Activated T-helper 1 cell treated with anti-CD3 and anti-CD28 coated beads, Interleukin-2, amount 50 U/mL, for 16 hours (primary cell): ENCODE measurements at places on chromosomes 3 and 15.
A peak's percentile ranks its signal among the peaks of the same experiment; 100 is the strongest.

GRCh38 chr3:52983336-52983807 is 62.5 kb downstream of the SFMBT1 start:
- peak; percentile 25 for DNase-seq

- DNase-seq, result no peak
Measured at GRCh38 chr15:71452893-71453292, 337.6 kb downstream of the THSD4 start.

DNA sequence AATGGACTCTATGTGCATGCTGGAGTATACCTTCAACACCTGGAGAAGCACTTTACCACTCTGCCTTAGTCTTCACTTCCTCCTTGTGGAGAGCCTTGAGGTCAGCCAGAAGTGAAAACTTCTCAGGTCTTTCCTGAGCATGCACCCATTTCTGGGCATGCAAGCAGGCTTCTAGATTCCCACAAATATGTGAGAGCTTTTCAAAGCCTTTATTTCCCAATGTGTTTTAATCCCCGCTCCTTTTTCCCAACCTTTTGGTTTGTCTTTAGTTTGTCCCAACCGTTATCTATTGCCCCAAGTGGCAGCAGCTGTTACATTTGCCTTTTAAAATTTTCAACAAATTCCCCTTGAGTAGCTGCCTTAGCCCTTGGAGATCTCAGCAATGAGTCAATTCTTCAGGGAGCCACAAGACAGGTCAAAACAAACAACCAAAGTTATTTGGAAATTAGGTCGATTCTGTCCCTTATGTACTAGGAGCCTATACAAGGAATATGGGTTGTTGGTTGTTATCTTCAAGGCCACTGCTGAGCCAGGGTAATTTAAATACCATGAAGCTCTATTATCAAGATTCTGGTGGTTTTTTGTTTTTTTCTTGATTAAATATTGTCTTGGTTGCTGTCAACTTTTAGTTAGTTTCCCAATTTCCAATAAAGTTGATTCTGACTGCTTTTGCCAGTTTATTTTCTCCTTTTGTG is 44.4 kb downstream of the LSM3 start:
- no peak for DNase-seq

- no peak for DNase-seq
Measured at GRCh38 chr15:89419370-89419984, 76.9 kb downstream of the RHCG start.

DNA sequence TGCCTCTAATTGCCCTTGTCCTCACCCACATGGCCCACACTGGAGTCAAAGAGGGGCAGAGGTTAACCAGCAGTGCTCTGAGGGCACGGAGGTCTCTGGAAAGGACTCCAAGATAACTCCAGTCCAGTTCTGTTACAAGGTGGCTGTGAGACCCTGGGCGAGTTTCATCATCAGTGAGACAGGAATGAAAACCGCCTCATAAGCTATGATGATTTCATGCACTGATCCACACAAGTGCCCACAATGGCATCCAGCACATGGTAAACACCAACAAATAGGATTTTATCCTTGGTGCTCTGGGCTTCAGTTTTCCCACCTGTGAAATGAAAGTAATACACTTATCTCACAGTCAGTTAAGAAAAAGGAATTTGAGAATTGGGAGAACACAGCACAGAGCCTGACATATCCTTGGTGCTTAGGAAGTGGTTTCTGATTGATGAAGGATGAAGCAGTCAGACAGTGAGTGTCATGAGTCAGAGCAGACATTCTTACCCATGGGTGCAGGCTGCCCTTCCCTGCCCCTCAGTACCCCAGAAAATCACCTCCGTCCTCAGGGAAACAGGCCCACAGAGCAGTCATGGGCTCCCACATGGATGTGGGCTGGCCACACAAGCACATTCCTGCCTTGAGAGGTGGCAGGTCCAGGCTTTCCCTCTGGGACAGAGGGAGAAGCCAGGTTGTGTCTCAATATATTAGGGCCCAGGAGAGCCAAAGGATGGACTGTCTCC is 48.4 kb downstream of the DAPK2 start:
- DNase-seq, result no peak

GRCh38 chr15:52288051-52288942 is 7.3 kb downstream of the MYO5C start:
- no peak for DNase-seq

DNA sequence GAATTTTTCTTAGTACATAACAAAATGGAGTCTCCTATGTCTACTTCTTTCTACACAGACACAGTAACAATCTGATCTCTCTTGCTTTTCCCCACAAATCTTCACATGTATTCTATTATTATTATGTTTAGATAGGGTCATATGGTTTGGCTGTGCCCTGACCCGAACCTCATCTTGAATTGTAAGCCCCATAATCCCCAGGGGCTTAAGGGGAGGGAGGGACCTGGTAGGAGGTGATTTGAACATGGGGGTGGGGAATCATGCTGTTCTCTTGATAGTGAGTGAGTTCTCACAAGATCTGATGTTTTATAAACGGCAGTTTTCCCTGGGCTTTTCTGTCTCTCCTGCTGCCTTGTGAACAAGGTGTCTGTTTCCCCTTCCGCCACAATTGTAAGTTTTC is 86.7 kb upstream of the SELENOK start:
- no peak for DNase-seq

GRCh38 chr3:39754549-39754948 is 54.9 kb upstream of the MYRIP start:
- no peak for DNase-seq

- DNase-seq, result no peak
Measured at GRCh38 chr3:138072796-138073195, 42.6 kb downstream of the DZIP1L start.

DNA sequence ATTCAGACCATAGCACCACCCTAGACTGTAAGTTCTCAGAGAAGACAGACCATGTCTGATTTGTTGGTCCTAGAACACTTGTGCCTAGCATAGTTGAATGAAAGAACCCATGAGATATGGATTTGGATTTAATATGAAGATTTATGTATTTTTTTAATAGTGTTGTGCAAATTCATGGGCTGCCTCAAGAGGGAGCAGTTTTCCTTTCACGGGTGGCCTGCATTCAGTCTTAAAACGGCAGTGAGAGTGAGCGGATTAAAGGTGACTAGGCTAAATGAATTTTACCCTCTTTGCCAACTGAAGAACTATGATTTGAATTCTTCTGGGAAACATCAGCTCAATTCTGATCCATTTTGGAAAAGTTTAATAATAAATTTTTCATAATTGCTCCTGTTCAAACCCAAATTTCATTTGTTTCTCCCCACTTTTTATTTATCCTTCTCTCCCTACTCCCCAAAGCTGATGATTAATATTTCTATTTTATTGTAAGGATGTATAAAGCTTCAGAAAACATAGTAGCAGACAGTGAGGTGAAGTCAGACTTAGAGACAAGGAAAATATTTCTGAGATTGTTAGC is 67.3 kb downstream of the MORC1 start:
- no peak for DNase-seq

- no peak for DNase-seq
Measured at GRCh38 chr3:10228248-10228950, 19.9 kb upstream of the TATDN2 start.

GRCh38 chr15:81255315-81255957 is 58.8 kb downstream of the IL16 start:
- no peak for DNase-seq

- no peak for DNase-seq
Measured at GRCh38 chr3:59545374-59545773, 495.5 kb upstream of the CFAP20DC start.

DNA sequence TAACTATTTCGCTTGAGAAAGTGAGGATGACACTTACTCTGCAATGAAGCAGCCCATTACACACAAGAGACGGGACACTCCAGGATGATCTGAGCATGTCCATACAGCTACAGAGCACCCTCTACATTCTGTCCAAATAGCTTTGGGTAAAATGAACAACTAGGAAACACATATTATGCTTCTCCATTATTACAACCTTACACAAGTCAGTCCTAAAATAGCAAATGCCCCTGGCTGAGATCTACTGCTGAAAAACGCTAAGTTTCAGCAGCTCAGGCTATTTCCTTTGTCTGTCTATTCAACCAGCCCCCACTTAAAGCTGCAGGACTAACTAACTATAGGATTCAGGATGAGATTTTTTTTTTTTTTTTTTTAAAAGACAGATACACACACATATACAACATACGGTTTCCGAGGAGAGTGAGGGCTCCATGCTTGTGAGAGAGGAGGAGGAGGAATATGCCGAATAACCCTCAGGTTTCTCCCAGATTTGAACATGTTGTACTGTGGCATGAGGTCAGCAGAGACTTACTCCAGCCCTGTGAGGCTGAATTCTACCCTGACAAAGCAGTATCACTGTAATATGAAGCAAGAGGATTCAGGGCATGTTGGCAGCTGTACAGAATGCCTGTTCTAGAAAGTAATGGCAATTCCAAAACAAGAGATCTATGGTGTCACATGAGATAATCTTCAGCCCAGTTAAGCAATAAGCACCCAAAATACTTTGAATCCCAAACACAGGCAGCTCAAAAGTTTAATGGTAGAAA is 117.3 kb upstream of the PLXND1 start:
- no peak for DNase-seq

DNA sequence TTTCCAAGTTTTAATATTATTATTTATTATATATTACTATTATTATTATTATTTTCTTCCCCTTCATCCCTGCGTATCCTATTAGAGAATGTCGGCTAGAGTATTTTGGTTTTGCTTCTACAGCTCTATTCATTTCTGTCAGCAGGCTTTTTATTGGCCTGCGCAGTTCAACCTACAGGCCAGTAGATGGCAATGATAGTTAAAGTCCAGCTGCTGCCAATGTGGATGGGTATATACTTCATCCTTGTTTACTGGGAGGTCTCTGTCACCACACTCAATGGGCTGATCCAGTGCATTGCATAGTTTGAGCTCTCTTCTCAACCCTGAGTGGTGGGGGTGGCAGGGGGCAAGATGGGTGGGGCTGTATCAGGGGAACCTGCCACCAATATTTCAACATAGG is 799.8 kb downstream of the NSUN3 start:
- no peak for DNase-seq

DNA sequence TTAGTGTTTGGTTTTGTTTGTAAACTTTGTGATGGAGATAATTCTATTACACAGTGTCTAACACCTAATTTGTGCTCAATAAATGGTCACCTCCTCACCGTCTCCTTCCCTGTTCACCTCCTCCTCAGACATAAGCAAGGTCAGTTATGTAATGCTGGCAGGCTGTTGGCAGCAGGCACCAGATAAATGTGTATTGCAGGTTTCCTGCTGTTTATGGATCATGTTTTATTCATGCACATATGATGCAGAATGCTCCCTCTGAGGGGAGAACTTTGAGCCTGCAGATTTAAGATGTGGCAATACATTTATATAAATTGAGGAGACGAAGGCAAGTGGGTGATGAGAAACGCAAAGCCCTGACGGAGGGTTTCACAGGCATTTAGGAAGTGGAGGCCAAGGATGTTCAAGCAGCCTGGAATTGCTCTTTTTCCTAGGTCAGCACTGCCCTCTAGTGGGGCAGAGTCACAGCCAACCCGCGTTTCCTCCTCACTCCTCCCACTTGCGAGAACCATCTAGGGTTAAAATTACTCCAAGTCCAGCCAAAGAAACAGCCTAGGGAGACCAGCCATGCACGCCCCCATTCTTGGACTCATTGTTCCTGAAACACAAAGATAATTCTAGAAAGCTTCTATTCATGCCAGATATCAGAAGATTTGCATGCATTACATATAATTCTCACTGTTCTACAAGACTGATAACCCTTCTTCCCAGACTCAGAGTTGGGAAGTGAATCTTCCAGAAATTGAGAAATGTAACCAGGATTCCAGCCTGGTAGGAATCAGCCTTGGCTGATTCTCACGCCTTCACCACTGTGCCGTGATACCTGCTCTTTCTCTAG is 228.7 kb downstream of the SLCO3A1 start:
- DNase-seq, result no peak

- no peak for DNase-seq
Measured at GRCh38 chr15:98160236-98160635, 199.7 kb downstream of the ARRDC4 start.

DNA sequence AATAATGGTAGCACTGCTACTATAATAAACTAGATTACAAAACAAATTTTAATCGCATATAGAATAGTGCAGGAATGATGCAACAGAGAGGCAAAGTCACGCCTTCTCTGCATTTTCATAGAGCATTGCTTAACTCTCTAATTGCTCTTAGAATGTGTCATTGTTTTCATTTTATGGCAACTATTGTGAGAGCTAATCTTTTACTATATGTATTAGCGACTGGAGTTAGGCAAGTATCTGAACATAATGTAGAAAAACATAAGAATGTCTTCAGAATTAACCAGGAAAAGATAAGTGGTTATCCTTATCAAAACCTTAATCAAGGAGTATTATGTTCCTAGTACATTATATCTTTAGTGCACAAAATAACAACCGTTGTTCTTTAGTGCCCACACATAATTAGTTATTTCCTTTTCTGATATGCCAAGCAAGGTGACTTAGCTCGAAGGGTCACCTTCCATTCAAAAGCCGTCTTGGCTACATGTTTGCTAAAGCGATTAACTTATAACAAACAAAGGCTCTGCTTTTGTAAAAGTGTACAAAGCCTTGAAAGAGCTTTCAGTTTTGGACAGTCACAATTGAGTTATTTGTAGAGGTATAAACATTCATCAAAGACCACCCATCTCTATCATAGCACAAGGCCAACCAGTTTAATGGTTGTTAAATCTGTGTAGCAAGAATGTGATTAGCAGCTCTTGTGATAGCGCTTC is 1328.9 kb downstream of the ROBO2 start:
- DNase-seq, result no peak

GRCh38 chr3:143576568-143577270 is 271.5 kb downstream of the SLC9A9 start:
- DNase-seq, result no peak

- no peak for DNase-seq
Measured at GRCh38 chr3:149396476-149396875, 19.0 kb upstream of the TM4SF1 start.

GRCh38 chr3:153250446-153250845 is 88.4 kb downstream of the RAP2B start:
- no peak for DNase-seq

DNA sequence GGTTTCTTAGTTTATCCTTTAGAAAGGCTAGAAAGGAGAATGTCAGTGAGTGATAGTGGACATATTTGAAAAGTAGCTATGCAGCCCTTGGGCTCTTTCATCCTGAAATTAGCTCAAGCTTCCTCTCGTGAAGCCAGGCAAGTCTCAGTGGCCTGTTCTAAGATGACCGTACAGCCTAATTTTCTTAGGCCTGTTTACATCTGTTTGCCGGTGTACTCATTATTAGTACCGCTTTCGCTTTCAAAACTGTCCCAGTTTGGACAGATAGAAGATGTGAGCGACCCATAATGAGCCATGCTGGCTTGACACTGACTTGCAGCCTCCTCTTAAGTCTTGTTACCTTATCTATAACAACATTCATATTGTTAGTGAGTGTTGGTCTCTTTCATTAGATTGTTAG is 5.7 kb upstream of the ARL14 start:
- DNase-seq, result no peak

- no peak for DNase-seq
Measured at GRCh38 chr3:59563966-59564365, 514.1 kb upstream of the CFAP20DC start.
